ENCODE measurements at places on chromosomes 5 and 9.

- DNase-seq: no peak
Measured at GRCh38 chr5:141382469-141383294, at the start of gene PCDHGA7. Gene PCDHGA7 (plus strand): TSS chr5:141382742. CDS start chr5:141382900, 158 bp downstream.

GRCh38 chr5:165673499-165673898, 2168.1 kb downstream of the MAT2B start:
- DNase-seq: no peak

- no peak for DNase-seq
Measured at GRCh38 chr9:88933607-88934379, 57.5 kb upstream of the S1PR3 start.

DNA sequence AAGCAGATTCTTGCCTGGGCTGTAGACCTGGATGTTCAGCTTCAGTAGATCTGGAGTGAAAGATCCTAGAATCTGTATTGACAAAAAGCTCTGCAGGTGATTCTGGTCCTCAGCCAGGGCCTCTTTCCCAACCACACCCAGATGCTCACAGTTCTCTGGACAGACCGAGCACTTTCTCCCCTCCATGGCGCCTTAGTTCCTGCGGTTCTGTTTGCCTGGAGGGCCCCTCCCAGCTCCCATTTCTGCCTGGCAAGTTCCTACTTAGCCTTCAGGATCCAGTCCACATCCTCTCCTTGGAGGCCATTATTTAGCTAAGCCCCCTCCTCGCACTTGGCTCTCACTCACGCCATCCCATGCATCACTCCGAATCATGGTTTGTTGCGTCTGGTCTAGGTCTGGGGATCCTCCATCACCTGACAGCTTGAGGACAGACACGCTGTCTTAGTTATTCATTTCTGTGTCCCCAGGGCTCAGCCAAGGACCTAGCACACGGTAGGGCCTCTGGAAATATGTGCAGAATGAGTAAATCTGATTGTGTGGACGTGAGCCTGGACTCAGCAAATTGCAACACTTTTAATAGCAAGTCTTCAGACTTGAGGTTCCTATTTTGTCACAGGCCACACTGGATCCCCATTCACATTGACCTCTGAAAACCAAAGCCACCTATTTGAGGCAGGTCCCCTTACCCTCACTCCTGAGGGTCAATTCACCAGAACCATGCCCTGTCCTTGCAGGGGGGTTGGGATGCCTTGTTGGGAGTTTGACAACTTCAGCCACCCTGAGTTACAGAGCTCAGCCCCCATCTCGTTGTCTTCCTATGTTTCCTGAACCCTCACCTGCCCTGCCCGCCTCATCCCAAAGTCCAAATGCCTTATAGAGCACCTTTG, 50.7 kb downstream of the COL15A1 start:
- DNase-seq: no peak

GRCh38 chr9:112382501-112383364, 2.8 kb downstream of the HSDL2 start:
- DNase-seq: no peak

GRCh38 chr9:136525207-136525606, 20.6 kb downstream of the NOTCH1 start:
- no peak for DNase-seq

- no peak for DNase-seq
Measured at GRCh38 chr5:143166661-143167420, 236.6 kb downstream of the NR3C1 start.

DNA sequence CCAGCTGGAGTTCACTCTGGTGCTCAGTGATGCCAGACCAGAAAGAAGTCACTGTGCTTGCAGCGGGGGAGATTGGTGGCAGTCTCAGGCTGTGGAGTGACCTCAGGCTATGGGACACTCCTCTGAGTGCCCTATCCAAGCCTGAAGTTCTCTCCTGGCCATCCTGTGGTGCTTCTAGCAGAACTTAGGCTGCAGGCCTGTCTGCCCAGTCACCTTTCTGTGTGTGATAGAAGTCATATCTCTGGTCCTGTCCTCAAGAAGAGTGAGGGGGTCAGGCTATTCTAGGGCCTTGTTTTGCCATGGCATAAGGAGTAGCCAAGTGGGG, 9.3 kb downstream of the PDLIM4 start:
- no peak for DNase-seq

GRCh38 chr5:16437977-16438376, 27.6 kb downstream of the ZNF622 start:
- DNase-seq: no peak

- DNase-seq: no peak
Measured at GRCh38 chr9:134765785-134766184, 114.8 kb upstream of the FCN2 start.

DNA sequence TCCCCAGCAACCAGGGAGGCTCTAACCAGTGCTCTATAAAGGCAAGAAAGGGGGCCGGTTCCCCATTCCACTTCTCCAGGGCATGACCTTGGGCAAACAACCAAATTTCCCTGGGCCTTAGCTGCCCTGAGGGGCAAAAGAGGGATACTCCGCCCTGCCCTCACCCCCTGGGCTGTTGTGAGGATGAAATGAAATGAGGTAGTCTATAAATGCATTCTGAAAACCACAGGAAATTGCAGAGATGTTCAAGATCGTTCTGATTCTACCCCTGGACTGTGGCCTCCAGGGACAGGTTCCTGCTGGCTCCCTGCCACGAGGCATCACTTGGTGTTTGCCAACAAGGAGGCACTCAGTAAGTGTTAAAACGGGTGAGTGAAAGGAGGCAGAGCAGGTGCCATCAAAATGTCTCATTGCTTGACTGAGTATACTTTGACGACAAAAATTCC, 5.7 kb downstream of the RAPGEF1 start:
- DNase-seq: no peak

- DNase-seq: no peak
Measured at GRCh38 chr9:101247297-101247696, 137.5 kb downstream of the BAAT start.

- DNase-seq: no peak
Measured at GRCh38 chr5:65672796-65673195, 48.0 kb downstream of the SHLD3 start.

DNA sequence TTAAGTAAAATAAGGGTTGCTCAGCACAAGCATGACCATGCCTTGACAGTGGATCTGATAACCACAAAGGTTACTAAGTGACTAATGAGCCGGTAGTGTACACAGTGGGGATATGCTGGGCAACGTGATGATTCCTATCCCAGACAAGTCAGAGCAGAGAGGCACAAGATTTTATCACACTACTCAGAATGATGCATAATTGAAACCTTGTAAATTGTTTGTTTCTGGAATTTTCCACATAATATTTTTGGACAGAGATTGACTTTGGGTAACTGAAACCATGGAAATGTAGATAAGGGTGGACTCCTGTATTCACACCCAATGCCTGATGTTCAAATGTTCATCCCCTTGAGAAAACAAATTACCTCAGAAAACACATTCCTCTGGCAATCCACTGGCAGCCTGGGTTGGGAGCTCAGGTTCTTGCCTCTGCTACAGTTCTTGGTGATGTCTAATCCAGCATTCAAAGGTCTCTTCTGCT, 16.2 kb upstream of the ERAP1 start:
- no peak for DNase-seq

GRCh38 chr9:74245866-74246497, 251.2 kb upstream of the RORB start:
- DNase-seq: no peak

DNA sequence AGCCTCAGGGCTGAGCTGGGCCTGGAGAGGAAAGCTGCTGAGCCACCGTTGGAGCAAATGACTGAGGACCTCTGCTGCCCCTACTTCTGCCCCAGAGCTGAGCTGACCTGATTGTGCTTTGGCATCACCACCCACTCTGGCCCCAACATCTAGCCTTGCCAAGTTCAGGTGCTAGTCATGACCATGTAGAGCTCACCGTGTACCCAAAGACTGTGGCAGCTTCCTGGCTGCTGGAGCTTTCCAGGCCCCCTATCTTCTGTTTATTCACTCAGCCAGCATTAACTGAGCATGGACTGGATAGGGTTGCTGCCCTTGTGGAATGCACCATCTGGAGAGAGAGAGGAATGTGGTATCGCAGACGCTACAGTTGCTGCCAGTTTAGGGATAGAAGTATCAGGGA, 49.1 kb downstream of the JADE2 start:
- DNase-seq: no peak

DNA sequence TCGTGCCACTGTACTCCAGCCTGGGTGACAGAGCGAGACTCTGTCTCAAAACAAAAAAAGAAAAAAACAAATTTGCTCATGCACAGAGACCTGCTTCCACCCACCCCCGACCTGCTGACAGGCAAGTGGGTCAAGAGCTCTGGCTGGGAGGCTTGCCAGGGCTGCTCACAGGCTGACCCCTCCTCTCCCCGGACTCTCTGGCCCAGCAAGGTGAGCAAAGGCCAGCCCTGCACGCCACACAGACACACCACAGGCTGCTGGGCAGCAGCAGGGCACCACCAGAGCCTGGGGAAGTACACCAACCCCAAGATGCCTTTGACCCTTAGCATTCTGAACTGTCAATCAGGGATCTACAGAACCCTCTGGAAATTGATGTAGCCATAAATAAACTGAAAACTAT, 29.2 kb downstream of the NSUN2 start:
- no peak for DNase-seq

GRCh38 chr5:50675385-50675784, 8.9 kb downstream of the PARP8 start:
- DNase-seq: no peak

- peak; percentile 19 for DNase-seq
Measured at GRCh38 chr5:73693573-73694061, 67.6 kb downstream of the ARHGEF28 start.

GRCh38 chr9:22455181-22455580, 8.6 kb downstream of the DMRTA1 start:
- DNase-seq: no peak

DNA sequence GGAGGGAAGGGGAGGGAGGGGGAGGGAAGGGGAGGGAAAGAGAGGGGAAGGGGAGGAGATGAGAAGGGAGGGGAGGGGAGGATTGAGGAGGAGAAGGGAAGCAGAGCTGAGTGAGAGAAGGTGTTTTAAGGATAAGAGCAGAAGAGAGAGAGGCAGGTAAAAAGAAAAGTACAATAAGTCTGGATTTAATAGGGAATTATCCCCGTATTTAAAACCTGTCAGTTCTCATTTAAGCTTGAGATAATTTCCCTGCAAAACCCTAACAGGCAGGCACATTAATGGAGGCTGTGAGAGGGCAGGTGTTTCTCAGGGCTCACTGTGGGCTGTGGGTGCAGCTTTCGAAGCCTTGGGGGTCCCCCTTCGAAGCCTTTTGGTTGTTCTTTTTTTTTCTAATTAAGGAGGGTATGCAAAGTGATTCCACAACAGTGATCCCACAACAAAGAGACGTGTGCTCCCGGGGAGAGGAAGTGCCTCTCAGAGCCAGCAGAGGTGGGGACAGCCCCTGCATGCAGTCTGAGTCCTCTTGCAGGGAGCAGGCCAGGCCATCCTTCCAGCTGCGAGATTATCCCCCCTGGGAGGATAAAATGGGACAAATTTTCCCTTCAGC, 317.9 kb upstream of the IRX1 start:
- DNase-seq: no peak

DNA sequence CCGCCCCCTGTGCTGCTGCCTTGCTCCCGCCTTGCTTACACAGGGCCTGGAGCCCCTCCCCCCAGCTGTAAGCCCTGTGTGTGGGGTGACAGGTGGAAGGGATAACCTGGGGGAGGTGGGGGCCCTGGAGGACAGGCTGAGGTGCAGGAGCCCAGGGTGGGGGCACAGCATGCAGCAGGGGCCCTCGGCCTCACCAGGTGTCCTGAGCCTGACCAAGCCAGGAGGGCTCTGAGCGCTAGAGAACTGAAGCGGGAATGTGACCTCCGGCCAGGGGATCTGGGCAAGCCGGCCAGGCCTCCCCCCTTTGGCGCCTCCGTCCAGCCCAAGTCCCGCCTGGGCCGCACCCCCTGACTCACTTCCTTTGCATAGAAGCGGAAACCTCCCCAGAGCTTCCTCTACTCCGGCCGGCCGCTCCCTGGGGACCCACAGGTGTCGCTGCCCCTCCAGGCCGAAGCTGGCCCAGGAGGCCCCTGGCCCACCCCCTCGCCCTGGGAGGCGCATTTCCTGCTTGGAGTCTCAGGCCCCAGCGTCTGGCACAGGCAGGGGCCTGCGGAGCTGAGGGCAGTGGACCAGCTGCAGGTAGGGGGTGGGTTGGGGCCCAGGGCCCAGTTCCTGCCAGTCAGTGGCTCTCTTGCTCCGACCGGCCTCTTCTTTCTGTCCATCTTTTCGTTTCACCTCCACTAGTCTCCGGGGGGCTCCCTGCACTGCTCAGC, at the start of gene TOR4A:
TOR4A (plus strand) TSS at position 398 of the 713 bp plus-strand sequence. CDS start 964 bp downstream, outside the sequence.
- DNase-seq: peak; percentile 95

DNA sequence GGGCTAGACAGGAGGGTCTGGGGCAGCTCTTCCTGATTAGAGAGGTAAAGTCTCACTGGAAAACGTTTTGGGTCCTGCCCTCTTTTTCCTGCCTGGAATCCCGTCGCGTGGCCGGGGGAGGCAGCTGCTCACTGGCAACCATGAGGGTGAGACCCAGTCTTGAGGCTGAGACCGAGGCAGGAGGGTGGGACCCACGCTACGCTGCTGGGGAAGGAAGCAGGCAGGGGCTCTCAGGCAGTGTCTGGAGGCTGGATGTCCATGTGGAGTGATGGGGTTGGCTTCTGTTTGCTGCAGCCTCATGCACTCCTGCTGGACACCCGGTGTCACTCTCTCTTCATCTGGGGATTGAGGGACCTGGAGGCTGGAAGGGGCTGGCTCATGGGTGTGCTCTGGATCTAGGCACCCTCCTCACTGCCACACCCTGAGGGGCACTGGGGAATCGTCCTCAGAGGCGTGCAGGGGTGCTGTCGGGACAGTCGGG, 11.3 kb upstream of the SLC2A6 start:
- no peak for DNase-seq

- no peak for DNase-seq
Measured at GRCh38 chr9:110187126-110187525, 20.8 kb downstream of the C9orf152 start.

DNA sequence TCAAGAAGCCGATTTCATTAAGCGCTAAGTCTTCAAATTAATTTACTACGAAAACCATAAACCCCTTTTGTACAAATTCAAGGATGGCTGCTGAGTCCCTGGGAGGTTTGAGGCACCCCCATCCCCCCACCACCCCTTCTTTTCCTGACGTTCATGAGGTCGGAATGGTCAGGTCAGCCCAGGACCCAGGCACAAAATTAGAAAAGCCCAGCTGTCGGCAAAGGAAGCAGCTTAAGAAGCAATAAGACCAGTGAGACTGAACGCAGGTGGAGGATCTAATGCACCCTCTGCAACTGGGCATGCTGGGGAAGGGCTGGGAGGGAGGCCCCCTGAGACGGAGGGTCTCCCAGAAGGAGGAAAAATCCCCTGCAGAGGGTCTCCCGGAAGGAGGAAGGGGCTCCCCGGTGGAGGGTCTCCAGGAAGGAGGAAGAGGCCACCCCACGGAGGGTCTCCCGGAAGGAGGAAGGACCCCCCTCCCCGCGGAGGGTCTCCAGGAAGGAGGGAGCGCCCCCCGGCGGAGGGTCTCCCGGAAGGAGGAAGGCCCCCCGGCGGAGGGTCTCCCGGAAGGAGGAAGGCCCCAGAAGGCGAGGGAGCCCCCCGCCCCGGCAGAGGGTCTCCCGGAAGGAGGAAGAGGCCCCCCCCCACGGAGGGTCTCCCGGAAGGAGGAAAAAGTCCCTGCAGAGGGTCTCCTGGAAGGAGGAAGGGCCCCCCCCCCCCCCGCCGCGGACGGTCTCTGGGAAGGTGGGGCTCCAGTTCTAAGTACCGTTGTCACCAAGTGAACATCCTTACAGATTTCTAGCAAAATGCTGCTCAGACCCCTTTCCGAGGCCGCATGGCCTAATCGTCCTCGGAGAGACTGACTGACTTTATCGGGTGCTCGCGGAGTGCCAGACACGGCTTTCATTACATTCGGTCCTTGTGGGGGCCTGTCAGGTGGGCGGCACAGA, 74.4 kb upstream of the FCN1 start:
- DNase-seq: no peak
